ENCODE measurements at places on chromosomes 1 and 21.

DNA sequence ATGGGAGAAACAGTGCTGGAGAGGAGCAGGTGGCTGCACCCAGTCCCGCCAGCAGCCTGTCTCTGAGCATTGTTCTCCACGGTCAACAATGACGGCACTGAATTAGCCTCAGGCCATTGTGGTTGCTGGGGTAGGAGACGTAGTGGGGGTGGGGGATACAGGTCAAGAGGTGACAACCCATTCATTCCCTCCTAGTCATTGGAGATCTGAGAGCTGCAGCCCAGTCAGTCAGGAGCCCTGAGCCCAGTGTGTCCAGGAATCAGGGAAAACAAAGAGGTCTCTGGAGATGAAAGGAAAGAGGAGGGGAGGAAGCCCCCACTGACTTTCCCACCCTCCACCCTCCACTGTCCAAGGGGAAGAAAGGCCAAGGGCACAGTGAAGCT is 15.3 kb downstream of the SMIM12 start:
- no peak for DNase-seq

DNA sequence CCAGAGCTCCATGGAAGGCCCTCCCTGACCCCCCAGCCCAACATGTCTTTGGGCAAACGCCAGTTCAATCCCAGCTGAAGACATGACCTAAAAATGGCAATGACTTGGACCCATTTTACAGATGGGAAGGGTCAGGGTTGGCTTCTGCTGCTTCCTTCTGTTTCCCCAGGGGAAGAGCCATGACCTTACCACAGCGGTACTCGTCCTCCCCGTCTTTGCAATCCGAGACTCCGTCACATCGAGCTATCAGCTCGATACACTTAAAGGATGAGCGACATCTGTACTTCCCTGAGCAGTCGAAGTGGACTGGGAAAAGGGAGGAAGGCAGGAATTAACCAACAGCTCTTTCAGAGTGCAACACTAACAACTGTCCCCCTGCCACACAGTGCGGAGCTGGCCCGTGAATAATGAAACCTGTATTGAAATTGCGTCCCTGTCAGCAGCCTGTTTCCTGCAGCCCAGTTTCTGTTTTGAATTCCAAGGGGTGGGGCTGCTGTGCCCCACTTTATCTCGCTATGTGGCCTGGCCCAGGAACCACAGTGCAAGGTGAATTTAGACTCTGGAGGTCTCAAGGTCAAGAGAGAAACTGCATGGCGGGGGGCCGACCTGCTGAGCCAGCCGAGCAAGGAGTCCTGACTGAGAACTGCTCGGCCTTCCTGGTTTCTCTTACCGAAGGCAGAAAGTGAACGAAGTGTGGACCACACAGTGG is 7.0 kb downstream of the TMPRSS3 start:
- DNase-seq, result no peak

DNA sequence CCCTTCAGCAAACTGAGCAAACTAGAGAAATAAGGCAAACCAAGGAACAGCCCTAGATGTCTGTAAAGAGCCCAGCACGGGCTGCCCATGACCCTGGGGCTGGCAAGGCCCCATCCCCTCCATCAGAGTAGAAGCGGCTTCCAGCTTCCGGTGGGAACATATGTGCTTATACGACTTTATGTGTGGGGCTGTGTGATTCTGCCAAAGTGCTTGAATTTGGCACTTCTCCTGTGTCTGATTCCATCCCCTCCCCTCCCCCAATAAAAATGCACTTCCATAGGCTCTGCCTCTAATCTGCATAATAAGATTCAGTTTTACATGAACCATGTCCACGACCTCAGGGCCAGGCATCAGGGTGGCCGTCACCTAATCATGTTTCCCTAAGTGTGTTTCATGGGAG is 236.6 kb downstream of the DSCAM start:
- DNase-seq, result no peak

DNA sequence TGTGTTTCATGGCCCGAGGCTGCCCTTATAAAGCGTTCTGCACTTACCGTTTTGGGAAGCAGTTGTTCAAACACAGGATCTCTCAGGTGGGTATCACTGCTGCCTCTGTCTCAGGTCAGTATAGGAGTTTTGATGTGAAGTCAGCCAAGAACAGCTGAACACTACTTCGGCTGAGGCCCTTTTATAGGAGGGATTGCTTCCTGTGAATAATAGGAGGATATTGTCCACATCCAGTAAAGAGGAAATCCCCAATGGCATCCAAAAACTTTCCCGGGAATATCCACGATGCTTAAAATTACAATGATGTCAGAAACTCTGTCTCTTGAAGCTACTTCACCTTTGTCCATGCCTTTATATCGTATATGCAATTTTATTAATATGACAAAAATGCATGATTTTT is at the start of gene SELE:
SELE (minus strand) TSS at position 156 of the 400 bp plus-strand sequence. CDS start 467 bp downstream, outside the sequence.
- no peak for DNase-seq

GRCh38 chr1:234866007-234866866 is 256.3 kb upstream of the IRF2BP2 start:
- DNase-seq, result no peak

DNA sequence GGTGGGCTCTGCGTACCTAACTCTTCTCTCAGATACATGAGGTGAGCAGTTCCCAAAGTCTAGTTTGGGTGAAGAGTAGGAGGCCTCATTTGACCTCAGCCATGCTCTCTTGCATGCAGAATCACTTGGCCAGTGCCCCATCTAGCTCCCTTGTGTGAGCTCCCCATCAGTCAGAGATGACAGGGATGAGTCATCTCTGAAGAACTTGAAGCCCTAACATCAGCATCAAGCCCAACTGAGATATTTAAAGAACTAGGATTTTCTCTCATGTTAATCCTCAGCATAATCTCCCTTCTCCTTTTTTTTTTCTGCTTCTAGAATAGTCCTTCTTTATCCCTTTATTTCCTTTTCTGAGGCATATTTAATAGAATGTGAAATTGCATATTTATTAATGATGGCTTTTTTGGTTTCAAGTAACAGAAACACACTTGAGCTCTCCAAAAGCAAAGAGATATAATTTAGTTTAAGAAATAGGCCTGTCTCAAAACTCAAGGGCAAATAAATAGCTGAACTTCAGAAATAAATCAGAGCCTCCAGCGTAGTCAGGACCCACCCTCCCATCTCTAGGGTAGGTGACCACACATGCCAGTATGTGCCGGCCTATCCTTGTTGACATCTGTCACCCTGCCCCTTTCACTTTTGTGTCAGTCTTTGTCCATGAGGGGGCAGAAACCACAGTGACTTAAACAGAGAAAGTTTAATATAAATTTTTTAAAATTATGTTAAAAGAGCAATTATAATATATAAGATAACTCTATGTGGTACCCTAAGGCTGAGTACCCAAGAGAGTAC is 112.3 kb downstream of the TSEN15 start:
- DNase-seq, result no peak

DNA sequence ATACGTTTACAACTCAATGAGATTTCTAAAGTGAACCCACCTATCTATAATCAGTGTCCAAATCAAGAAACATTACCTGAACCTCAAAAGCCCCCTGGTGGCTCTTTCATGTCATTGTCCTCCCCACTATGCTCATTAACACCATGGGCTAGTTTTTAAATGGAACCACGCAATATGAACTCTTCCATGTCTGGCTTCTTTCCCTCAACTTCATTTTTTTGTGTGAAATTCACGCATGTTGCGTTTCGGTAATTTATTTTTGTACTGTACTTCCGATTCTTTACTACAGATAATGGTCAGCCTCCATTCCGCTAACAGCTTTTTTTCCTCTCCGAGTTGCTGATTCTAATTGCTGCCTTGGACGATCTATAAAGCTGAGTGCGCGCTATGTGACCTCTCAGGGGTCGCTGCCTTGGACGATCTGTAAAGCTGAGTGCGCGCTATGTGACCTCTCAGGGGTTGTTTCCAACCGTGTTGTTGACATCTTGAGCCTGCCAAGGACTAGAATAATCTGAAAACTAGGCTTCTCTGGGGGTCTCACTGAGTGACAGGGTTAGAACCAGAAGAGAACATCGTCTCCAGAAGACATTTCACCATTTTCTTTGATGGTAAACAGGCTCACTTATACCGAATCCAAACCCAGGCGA is 1.1 kb upstream of the CACYBP start:
- peak; percentile 86 for DNase-seq

GRCh38 chr1:238177960-238178645 is 287.4 kb upstream of the ZP4 start:
- no peak for DNase-seq

- no peak for DNase-seq
Measured at GRCh38 chr1:193014400-193014799, 44.8 kb downstream of the UCHL5 start.

GRCh38 chr1:21051177-21051825 is 125.4 kb downstream of the EIF4G3 start:
- DNase-seq, result no peak

GRCh38 chr21:23853796-23854379 is 1753.4 kb downstream of the MRPL39 start:
- DNase-seq, result no peak

DNA sequence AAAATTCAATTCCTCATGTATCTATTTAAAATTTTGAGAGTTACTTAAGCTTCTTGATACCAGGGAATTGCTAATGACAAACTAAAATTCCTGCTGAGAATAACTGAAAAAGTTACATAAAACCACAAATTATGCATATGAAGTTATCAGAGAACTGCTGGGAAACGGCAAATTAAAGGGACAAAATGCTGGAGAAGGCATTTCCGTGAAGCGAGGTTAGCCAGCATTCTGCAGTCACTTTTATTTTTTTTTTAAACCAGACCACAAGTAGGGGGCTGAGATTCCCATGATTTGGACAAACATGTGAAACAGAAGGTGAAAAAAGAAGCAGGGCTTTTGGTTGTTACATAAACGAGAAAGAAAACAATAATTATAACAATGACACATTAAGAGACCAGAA is 737.6 kb upstream of the CHRM3 start:
- DNase-seq, result no peak

DNA sequence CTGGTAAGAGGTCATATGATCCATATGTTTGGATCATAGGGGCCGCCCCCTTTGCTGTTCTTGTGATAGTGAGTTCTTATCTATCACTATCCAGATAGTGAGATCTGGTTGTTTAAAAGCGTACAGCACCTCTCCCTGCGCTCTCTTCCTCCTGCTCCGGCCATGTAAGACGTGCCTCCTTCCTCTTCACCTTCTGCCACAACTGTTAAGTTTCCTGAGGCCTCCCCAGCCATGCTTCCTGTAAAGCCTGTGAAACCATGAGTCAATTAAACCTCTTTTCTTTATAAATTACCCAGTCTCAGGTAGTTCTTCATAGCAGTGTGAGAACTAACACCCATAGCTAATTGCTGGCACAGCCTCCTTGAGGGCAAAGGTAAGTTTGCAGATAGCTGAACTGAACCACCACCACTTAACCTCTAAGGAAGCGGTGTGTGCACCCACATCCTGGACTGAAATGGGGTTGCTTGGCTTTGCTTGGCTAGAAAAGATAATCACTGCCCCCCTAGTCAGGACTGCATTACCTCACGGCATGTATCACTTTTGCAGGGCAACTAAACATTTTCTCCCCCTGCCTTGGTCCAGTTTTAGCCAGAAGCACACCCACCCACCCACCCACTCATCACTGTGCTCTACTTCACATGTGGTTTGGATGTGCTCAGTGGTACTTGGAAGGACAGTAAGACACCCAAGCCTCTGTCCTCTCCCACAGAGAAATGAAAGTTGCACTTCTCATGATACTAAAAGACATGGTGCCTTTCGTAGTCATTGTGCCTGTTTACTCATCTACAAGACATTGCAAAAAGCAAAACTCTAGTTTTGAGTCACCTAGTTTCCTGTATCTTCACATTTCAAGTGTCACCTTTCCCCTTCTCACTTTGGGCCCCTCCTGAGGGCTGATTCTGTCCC is 23.1 kb upstream of the PTAFR start:
- DNase-seq, result no peak

GRCh38 chr1:35280006-35280405 is 11.5 kb downstream of the ZMYM4 start:
- no peak for DNase-seq

DNA sequence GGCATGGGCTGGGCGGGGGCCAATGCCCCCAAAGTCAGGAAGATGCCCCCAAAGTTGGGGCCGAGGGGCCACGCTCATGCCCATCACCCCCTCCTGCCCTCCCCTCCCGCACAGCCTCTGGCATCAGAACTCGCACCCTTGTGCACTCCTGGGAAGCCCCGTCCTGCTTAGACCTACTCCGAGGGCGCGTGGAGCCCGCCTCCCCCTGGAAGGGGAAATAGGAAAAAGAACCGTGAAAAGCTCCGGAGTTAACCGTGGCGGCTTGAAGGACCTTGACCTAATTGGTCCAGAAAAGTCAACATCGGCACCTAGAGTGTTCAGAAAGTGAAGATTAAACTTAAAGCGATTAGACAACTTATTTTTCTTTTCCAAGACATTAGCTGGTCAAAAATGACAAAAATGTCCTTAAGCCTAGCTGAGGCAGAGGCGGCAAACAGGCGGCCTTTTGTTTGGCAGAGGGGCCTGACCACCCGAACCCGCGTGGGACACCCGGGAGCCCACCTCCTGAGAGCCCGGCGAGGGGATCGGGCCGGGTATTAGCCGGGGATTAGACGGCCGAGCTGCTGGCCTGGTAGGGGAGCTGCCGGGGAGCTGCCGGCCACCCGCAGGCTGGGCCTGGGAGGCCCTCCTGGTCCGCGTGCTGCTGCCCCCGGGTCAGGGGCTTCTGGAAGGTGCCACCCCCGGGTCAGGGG is 65.5 kb downstream of the PRDM16 start:
- DNase-seq, result no peak

DNA sequence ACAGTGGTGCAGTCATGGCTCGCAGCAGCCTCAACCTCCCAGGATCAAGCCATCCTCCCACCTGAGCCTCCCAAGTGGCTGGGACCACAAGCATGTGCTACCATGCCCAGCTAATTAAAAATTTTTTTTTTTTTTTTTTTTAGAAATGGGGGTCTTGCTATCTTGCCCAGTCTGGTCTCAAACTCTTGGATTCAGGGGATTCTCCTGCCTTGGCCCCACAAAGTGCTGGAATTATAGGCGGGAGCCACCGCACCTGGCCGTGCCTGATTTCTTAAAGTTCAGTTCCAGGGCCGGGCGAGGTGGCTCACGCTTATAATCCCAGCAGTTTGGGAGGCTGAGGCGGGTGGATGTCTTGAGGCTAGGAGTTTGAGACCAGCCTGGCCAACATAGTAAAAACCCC is 6.4 kb downstream of the THAP3 start:
- DNase-seq, result no peak

DNA sequence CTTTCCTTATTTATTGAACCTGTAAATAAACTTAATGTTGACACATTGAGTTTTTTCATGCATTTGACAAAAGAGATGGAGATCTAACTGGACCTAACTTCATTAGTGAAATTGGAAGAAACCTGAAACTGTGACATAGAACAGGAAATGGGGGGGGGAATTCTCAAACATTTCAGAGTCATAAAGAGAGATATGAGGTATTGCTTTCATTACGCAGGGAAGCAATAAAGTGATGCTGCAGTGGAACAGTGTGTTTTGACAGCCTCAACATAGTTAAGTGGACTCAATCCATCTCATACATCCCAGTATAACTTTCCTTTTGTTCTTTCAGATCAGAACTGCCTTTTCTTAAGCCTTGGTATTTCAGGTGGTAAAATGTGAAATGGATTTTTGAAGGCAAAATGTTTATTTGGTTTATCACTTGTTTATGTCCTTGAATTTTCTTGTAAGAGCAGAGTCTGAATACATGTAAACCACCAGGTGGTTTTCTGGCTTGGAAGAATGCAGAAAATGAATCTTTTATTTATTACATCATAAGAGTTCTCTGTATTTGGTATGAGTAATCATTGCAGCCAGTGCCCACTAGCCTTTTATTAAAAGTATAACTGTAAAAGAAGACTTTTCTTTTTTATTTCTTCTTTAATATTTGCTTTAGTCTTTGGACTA is 132.5 kb downstream of the ZNF326 start:
- DNase-seq, result no peak

Data from NCI-H1105 (cell line).